CD4-positive, CD25-positive, alpha-beta regulatory T cell (primary cell): ENCODE measurements at places on chromosomes 6 and 20. TPM values are rescaled to one million over a fixed set of nuclear protein-coding genes. Genes with fewer than 3 reads are reported as not detected.
A peak's percentile ranks its signal among the peaks of the same experiment; 100 is the strongest.

GRCh38 chr6:122781716-122782115 lies 2.2 kb downstream of the FABP7 start:
- H3K36me3 ChIP-seq, result no peaks in the 10 kb centered on the region
- no peaks in the 10 kb centered on the region for H3K27me3 ChIP-seq
- no peak overlapping the region for H3K4me3 ChIP-seq
- no peak overlapping the region for H3K27ac ChIP-seq
- H3K4me1 ChIP-seq, result no peaks in the 10 kb centered on the region

DNA sequence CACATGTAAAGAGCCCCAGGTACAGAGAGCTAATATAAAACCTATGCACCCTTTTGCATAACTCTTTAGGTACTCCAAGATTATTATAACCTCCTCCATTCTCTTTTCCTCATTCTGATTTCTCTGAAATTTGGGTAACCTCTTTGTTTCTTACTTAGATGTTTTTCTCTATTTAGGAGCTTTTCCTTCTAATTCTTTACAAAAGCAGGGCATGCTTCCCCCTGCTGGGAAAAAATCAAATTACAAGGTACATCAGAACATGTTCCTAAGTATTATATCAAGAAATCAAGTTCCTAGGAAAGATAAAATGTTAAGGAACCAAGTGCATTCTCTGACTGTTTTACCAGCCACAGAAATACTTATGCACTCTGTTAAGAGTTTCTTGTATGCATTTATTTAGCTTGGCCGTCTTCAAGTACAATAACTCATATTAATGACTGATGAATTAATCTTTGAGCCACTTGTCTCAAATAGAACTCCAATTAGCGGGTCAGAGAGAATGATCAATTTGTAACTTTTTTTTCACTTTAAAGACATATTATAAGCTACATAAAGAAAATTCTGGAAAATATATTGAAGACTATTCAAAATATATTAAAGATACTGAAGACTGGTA lies 2.1 kb downstream of the KHDRBS2 start:
- H3K36me3 ChIP-seq, result no peaks in the 10 kb centered on the region
- DNase-seq, result no peak
- no peak overlapping the region for H3K27ac ChIP-seq
- no peaks in the 10 kb centered on the region for H3K4me1 ChIP-seq

- no peak for DNase-seq
- H3K27me3 ChIP-seq, result no peaks in the 10 kb centered on the region
- H3K4me3 ChIP-seq, result no peak overlapping the region
- no peaks in the 10 kb centered on the region for H3K4me1 ChIP-seq
Measured at GRCh38 chr6:35084041-35084491, 57.1 kb downstream of the TCP11 start.

The HDGFL1 gene
- total RNA-seq, result not detected

GRCh38 chr20:16317445-16318362 lies 255.5 kb downstream of the KIF16B start:
- no peak overlapping the region for H3K27ac ChIP-seq
- peaks cover 2% of the 10 kb centered on the region for H3K36me3 ChIP-seq
- no peak overlapping the region for H3K4me3 ChIP-seq
- no peaks in the 10 kb centered on the region for H3K27me3 ChIP-seq

DNA sequence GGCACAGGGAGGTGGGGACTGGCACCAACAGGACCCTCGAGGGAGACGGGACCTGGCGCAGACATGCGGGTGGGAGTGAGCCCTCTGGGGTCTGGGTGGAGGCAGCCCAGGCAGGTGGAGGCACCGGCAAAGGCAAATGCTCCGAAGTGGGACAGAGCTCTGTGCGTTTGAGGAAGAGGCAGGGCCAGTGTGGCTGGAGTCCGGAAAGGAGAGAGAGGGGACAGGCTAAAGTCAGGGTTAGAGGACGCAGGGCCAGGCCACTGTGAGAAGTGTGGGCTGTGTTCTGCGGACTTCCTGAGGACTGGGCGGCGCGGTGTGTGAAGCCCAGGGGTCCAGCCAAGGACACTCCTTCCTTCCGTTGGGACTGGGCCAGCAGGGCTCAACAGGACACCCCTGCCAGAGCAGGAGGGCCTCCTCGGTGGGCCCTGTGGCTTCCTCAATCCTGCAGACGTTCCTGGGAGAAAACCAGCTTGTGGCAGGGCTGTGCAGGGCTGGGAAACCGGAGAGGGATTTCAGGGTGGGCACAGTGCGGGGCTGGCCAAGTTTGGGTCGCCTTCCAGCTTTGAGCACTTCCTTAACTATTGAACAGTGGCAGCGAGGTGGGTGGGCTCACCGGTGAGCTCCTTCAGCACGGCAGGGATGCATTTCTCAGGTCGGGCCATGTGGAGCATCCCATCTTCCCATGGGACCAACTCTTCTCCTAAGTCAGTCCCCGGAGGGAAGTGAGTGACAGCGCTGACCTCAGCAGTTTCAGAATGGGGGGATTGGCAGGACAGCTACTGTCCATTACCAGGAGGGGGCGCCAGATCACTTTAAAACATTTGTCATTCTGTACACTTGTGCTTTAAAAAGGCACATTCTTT lies 22.5 kb downstream of the MOCS3 start:
- no peaks in the 10 kb centered on the region for H3K36me3 ChIP-seq
- DNase-seq, result peak; percentile 41
- no peaks in the 10 kb centered on the region for H3K4me1 ChIP-seq
- H3K27me3 ChIP-seq, result no peaks in the 10 kb centered on the region
- no peak overlapping the region for H3K4me3 ChIP-seq

GRCh38 chr20:53524589-53525312 lies 68.9 kb downstream of the ZNF217 start:
- no peaks in the 10 kb centered on the region for H3K36me3 ChIP-seq
- H3K27me3 ChIP-seq, result no peaks in the 10 kb centered on the region
- no peak overlapping the region for H3K4me3 ChIP-seq
- H3K27ac ChIP-seq, result no peak overlapping the region
- DNase-seq, result no peak
- H3K4me1 ChIP-seq, result no peaks in the 10 kb centered on the region

DNA sequence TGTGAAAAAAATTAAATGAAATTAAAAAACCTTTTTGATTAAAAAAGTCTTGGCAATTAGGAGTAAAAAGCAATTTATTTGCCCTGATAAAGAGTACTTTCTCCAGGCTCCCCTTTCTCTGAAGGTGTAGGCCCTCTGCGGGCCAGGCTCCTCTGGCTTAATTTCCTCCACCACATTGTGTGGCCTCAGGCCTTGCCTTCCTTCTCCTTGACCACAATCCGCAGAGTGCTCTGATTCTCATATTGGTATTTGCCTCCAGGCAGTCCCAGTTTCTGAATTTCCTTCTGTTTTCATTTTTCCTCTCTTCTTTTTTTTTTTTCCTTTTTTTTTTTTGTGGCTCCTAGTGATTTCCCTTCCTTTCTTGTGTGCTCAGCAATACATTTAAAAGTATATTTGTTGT lies 96.4 kb downstream of the AIG1 start:
- no peak overlapping the region for H3K27ac ChIP-seq
- no peaks in the 10 kb centered on the region for H3K36me3 ChIP-seq
- no peak for DNase-seq
- H3K4me3 ChIP-seq, result no peak overlapping the region
- H3K27me3 ChIP-seq, result no peaks in the 10 kb centered on the region

The FOXF2 gene
- not detected for total RNA-seq

- no peaks in the 10 kb centered on the region for H3K36me3 ChIP-seq
- H3K27ac ChIP-seq, result no peak overlapping the region
- H3K4me3 ChIP-seq, result no peak overlapping the region
- no peaks in the 10 kb centered on the region for H3K27me3 ChIP-seq
- no peaks in the 10 kb centered on the region for H3K4me1 ChIP-seq
Measured at GRCh38 chr6:14972379-14973067, 273.3 kb upstream of the JARID2 start.

DNA sequence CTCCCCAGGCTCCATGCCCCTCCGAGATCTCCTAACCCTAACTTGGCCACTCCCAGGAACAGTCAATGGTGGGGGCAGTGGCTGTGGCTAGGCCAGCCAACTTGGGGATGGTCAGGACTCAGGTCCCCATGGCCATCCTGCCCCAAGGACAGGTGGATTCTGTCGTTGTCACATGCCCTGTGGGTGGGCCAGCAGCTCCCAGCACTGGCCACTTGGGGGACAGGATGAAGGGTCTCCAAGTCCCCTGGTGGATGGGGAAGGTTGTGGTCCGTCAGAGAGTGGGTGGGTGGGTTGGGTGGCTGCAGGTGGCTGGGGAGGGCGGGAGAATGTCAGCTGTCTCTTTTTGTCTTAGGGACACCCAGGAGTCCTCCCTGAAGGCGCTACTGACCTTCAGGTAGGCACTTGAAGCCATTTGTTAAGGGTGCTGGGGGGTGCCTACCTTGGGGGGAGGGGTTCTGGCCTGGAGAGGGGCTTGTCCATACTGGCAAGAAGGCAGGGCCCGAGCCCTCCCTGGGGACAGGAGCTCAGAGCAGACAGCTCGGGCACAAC lies 5.5 kb downstream of the COL9A3 start:
- H3K27me3 ChIP-seq, result no peaks in the 10 kb centered on the region
- no peak overlapping the region for H3K27ac ChIP-seq
- no peaks in the 10 kb centered on the region for H3K36me3 ChIP-seq
- H3K4me3 ChIP-seq, result no peak overlapping the region
- H3K4me1 ChIP-seq, result peaks cover 8% of the 10 kb centered on the region

The YWHAB gene
- 303 TPM for total RNA-seq

- H3K4me1 ChIP-seq, result no peaks in the 10 kb centered on the region
- H3K27ac ChIP-seq, result no peak overlapping the region
- H3K36me3 ChIP-seq, result no peaks in the 10 kb centered on the region
- H3K4me3 ChIP-seq, result no peak overlapping the region
- DNase-seq, result no peak
Measured at GRCh38 chr6:50819466-50819903, 814 bp downstream of the TFAP2B start.

The TNFRSF21 gene
- total RNA-seq, result 0.15 TPM

The SDHAF4 gene
- total RNA-seq, result 7.0 TPM

The ZSCAN26 gene
- 9.6 TPM for total RNA-seq

The TMEM170B gene
- total RNA-seq, result 0.27 TPM

- H3K36me3 ChIP-seq, result no peaks in the 10 kb centered on the region
- H3K4me1 ChIP-seq, result no peaks in the 10 kb centered on the region
- no peak overlapping the region for H3K27ac ChIP-seq
- DNase-seq, result no peak
Measured at GRCh38 chr6:45185403-45186251, 142.5 kb upstream of the RUNX2 start.

DNA sequence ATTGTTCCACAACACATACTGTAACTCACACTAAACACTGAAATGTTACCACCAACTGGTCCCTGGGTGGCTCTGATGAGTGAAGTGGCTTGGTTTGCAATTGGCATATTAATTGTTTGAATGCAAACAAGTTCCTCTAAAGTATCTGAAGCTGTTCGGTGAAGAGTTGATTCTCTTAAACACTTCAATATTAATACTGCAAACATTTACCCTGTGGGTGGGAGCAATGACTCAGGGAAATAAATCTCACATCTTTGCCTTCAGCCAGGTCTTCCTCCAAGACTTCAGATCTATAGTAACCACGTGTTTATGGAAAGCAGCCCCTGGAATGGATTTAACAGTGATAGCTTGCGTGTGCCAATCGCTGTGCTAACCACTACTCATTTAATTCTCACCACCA lies 176.0 kb downstream of the MAFB start:
- no peaks in the 10 kb centered on the region for H3K4me1 ChIP-seq
- no peak overlapping the region for H3K4me3 ChIP-seq
- no peaks in the 10 kb centered on the region for H3K27me3 ChIP-seq
- no peaks in the 10 kb centered on the region for H3K36me3 ChIP-seq
- no peak for DNase-seq

The HMGCLL1 gene
- not detected for total RNA-seq

The TSBP1 gene
- not detected for total RNA-seq

DNA sequence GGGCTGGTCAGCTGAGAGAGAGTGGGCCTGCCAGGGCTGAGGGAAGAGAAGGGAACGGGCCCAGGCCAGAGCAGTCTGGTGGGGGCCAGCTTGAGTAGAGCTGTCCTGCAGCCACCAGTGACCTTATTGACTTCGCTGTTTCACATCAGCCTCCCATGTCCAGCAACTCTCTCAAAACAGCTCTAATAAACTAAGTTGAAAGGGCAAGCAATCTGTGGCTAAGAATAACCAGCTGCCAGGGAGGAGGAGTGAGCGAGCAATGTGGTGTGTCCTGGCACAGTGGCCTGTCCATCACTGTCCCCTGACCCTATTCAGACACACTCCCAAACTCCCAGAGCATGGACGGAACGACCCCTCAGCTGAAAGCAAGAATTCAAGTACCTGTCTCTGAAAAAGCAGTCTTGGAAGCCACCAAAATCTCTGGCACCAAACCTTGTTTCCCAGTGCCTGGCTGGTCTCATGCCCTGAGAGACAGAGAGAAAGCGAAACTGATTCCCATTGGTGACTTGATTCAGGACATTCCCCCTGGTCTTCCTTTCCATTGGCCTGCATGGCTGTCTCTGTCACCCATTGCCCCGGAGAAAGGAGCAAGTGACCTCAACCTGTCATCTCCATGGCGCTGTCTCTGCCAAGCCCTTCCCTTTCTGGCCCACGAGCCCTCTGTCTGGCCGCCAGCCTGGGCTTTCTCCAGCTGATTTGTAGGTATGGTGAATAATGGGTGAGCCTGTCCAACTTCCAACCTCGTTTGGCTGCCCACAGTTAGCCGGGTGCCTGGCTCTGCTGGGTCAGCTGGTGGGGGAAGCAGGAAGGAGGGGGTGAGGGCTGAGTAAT lies at the start of gene DDO:
Gene DDO, minus strand, starts transcription at position 490 of the 831 bp plus-strand sequence. CDS start 2,113 bp downstream, outside the sequence.
- no peak within 1 kb of the TSS for H3K4me3 ChIP-seq
- no peaks in the 10 kb centered on the region for H3K27me3 ChIP-seq
- H3K27ac ChIP-seq, result no peak within 1 kb of the TSS

The STK4 gene
- total RNA-seq, result 375 TPM

The TRIM40 gene
- total RNA-seq, result 0.39 TPM

The PLEKHG1 gene
- 29.9 TPM for total RNA-seq

DNA sequence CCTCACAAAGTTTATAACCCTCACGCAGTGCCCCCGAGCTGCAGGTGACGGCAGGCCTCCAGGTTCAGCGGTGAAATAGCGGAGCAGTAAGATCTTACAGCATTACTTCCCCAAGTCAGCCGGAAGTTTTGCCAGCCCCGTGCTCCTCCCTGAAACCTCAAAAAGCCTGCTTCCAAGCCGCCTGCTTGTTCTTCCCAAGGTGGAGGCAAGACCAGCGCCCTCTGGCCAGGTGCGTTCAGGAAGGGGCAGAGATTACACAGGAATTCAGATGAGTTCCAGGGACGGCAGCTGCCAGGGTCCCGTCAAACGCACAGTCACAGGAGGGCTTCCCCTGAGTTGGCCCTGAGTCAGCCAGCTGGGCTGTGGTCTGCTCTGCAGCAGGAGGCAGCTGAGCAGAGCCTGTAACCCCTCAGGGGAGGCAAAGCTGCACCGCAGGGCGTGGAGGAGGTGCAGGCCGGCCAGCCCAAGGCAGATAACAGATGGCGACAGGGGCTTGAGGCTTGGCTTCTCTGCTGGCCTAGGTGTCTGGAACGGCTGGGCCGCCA lies 124.1 kb upstream of the RPS6KA2 start:
- H3K27me3 ChIP-seq, result no peaks in the 10 kb centered on the region
- H3K4me3 ChIP-seq, result no peak overlapping the region
- no peaks in the 10 kb centered on the region for H3K36me3 ChIP-seq
- no peaks in the 10 kb centered on the region for H3K4me1 ChIP-seq
- no peak for DNase-seq
- no peak overlapping the region for H3K27ac ChIP-seq

DNA sequence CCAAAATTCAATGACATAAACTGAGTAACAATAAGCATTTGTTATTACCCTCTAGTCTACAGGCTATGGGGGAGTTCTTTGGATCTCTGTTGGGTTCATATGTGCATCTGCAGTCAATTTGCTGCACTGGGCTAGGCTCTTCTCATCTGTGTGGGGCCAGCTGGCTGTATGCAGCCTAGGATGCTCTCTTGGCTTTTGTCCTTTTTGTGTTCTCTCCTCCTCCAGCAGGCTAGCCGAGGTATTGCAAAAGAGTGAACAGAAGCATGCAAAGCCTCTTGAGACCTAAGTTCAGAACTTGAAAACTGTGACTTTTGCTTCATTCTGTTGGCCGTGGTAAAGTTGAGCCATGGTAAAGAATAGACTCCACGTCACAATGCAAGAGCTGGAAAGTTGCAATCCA lies 62.8 kb upstream of the FOXO3 start:
- H3K27me3 ChIP-seq, result no peaks in the 10 kb centered on the region
- H3K27ac ChIP-seq, result no peak overlapping the region
- peak; percentile 47 for DNase-seq
- H3K4me3 ChIP-seq, result no peak overlapping the region

The BPI gene
- not detected for total RNA-seq
